Astrocyte of the spinal cord (primary cell): ENCODE measurements at places on chromosomes 6 and 20.

DNA sequence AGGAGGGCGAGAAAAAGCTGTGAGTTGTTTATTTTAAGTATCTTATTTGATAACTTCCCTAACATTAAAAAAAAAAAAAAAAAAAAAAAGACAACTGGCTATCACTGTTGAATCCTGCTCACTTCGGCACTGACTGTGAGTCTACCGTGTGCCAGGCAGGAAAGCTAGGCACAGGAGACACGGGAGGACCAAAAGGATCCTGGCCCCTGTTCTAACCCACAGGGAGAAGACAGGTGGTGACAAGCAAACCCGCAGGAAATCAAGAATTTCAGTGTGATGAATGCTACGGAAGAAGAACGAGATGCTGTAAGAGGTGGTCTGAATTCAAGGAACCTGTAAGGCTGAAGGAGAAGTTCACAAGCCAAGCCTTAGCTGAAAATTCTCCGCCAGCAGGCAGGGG lies 94.7 kb upstream of the NFATC2 start:
- no peak for DNase-seq

- DNase-seq: no peak
Measured at GRCh38 chr20:19589787-19590362, 168.2 kb upstream of the RIN2 start.

DNA sequence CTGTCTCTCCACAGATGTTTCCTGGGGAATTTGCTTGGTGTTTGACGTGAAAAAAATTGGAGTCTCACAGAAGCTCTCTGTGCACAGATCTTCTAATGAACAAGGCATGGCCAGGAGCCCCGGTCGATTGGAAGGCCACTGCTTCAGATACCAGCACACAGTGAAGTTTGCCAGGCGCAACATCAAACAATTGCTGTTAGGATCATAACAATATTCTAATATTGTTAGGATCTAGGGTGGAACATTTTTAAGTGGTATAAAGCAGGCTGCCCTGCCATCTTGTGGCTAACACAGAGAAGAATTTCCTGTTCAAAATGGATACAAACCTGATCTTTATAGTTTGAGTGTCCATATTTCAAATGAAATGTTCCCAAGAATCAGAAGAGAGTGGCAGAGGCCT lies 64.1 kb downstream of the C6orf118 start:
- DNase-seq: peak; percentile 30

DNA sequence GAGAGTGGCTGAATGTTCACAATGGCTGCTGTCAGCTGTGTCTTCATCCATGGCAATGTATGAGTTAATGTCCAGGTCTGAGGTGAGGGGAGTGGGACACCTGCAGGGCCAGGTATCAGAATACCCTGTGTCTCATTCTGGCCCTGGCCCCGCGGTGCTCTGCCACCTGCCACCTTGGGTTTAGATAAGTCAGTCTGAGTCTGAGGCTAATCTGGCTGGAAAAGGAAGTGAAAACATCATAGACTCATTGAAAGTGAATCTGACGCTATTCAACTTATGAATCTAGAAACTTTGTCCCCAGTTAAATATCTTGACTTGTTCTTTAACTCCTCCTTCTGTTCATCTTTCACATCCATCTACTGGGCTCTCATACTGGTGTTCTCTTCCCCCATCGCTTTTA lies 267.1 kb upstream of the JAG1 start:
- no peak for DNase-seq

DNA sequence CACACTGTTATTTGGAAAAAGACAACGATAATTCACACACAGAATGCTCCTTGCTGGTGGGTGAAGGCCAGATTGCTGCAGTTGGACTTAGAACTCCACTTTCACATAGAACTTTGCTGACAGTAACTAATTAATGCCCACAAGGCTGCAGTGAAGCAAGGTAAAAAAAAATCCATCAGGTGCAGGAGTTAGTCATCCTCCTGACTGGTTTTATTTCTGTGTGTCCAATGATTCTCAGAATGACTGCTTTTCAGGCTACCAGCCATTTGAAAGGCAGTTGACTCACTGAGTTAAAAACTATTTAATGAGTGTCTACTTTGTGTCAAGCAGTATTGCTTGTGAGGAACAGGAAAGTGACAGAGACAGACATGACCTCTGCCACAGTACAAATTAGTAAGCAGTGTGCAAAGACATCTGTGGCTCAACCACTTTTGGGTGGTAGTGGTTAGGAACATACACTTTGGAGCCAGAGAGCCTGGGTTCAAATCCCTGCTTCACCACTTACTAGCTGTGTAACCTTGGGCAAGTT lies 41.9 kb downstream of the ELOVL5 start:
- DNase-seq: peak; percentile 56

GRCh38 chr6:168414336-168415097 lies 26.5 kb upstream of the SMOC2 start:
- DNase-seq: no peak

DNA sequence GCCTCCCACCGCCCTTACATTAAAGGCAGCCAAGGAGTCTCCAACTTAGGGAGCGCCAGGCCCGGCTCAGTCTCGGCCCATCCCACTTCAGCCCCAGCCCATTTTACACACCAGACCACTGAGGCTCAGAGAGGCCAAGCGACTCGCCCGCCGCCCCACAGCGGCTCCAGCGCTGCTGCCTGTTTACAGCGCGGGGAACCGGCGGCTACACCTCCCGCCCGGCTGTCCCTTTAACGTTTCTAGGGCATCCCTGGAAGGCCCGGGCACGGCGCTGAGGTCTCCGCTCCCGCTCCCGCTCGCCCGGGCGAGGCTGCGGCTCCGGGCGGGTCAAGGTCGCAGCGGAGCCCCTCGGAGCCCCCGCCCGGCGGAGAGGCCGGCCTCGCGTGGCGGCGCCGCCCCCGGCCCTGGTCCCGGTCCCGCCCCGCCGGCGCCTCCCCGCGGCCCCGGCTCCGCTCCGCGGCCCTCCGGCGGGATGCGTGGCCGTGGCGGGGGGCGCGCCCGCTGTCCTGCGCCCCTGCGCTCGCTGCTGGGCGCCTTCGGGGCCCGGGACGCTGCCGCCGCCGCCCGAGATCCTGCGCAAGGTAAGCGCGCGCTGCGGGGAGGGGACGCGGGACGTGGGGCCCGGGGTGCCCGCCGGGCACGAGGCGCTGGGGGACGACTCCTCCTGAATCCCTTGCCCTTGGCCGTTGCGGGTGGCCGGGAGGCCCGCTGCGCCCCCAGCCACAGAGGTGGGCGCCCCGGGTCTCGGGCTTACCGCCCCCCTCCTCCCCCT lies 27.1 kb upstream of the PHACTR3 start:
- DNase-seq: no peak

DNA sequence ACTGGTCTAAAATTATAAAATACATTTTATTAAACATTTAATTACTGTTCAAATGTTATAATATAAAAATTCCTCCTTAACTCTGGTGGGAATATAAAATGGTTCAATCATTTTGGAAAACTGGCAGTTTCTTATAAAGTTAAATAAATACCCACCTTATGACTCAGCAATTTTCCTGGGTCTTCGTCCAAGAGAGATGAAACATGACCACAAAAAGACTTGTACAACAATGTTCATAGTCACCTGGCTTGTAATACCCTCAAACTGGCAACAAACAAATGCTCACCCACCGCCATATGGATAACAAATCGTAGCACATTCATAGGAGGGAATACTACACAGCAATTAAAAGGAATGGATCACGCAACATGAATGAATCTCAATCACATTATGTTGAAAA lies 66.0 kb upstream of the RIN2 start:
- DNase-seq: peak; percentile 40

DNA sequence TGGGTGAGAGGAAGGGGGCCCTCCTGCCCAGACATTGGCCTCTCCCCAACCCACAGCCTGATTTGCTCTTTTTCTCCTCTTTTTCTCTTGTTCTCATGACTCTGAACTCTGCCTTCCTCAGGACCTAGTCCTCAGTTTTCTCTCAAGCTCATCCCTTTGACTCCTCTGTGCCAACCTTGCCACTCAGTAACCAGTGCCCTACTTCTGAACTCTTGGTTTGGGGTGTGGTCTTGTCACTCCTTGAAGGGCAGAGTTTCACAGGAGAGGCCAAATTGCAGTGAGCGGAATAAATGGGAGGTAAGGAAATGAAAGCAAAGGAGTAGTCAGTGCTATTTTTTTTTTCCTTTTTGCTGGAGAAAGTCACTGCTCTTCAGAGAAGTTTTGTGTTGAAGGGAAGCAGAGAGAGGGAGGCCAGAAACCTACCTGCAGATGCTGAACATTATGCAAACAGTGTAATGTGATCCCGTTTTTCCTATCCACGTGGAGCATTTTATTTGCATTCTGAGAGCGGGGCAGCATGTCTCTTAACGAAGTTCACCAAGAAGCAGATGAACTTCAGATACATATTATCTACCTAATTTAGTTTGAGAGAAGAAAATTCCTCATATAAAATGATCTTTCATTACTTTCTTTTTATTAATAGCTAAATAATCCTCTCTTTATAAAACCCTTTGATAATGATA lies 26.9 kb downstream of the CFAP61 start:
- DNase-seq: no peak

- no peak for DNase-seq
Measured at GRCh38 chr20:47605673-47606413, 104.2 kb downstream of the NCOA3 start.

DNA sequence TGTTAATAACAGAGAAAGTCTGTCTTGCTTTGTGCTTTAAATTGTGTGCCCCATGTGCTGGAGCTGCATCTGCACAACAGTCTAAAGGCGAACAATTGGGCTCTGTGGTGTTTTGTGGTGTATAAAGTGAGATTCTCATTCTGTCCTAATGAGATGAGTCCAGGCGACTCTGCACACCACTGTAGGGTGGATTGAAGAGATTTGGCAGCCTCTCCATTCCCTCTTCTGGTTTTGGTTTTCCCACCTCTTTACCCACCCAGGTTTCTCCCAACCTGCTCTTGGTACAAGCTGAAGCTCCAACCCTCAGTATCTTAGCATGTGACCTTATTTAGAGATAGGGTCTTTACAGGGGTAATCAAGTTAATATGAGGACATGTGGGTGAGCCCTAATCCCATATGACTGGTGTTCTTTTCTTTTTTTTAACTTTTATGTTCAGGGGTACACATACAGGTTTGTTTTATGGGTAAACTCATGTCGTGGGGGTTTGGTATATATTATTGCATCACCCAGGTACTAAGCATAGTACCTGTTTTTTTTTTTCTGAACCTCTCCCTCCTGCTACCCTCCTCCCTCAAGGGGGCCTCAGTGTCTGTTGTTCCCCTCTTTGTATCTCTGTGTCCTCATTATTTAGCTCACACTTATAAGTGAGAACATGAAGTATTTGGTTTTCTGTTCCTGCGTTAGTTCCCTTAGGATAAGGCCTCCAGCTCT lies 217.6 kb upstream of the DTNBP1 start:
- DNase-seq: no peak

DNA sequence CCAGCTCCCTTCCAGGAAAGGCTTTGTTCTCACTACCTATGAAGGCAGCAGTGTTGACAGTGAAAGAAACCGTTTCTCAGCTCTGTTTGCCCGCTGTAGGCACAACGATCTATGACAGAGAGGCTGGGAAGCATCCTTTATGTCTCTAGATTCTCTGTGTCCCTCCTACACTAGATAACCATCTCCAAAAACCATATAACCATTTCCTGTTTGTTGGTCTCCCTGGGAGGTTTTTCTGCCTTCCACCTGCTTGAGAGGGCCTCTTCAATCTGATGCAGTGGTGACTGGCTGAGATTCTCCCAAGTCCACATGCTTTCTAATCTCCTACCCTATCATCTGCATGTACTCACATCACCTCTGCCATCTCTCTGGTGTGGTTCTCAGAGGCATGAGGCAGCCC lies 32.0 kb upstream of the TMEM217 start:
- no peak for DNase-seq

- no peak for DNase-seq
Measured at GRCh38 chr20:9903048-9903655, 64.3 kb upstream of the PAK5 start.

DNA sequence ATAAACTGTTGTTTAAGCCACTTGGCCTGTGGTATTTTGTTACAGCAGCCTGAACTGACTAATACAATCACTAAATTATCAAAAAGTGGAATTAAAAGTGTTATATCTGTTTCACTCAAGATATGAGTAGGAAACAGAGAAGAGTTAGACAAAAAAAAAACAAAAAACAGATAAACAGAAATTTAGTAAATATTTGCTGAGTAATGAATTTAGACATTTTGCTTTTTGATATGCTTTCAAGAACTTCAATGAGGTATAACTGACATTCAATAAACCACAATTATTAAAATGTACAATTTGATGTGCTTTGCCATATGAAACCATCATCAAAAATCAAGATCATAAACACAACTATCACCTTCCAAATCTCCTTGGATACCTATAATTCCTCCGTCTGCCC lies 369.2 kb downstream of the PAX1 start:
- DNase-seq: no peak

DNA sequence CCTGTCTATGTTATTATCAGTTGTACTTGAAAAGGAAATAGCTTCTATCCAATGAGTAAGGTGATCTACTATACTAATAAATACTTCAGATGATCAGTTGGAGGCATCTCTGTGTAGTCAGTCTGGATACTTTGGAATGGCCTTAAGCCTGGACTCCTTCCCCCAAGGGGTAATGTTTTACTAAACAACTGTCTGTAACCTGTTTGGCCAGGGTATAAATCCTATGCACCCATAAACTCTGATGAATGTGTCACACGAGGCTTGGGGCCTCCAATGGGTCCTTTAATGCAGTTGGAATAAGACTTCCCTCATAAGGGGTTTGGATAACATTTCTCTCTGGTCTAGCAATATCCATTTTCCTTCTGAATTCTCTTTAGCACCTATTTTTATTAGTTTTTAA lies 19.5 kb upstream of the SLC52A3 start:
- DNase-seq: no peak

GRCh38 chr6:159062564-159062945 lies 17.8 kb upstream of the TAGAP start:
- DNase-seq: no peak

GRCh38 chr6:155013457-155013876 lies 18.4 kb downstream of the TIAM2 start:
- DNase-seq: no peak

GRCh38 chr20:62245911-62246280 lies 7.6 kb downstream of the OSBPL2 start:
- no peak for DNase-seq

DNA sequence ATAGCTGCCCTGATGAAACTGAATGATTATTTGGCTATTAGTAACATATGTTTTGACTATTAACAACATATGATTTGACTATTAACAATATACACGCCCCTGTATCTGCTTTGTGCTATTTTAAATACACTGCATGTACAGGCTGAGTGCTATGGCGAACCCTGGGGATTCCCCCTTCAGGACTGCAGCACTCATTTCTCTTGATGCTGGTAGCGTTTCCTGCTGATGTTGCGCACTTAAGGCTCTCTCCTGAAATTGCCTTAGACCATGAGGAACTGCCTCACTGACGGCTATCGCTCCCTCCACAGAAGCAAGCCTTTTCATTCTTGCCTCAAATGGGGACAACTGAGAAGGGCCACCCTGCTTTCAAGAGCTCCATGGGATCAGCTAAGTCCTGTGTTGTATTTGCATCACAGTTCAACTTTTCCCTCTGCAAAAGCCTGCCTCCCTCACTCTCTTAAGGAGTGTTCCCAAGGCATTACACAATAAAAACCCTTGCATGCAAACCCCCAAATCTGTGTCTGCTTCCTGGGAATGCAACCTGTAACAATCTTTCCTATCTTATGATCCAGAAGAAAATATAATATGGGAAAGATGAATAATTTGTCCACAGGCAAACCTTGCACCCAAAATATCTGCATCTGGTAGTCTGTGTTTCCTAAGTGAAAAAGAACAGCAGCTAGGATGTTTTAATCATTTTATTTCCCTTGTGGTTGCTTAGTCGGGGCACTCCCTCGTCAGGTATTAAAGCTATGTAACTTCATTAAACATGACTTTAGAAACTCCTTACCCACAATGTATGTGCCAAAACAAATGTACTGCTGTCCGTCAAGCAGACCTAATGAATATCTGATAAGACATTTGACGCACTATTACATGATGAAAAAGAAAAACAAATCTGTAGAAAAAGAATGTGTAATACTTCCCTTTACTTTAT lies 456.4 kb downstream of the COL12A1 start:
- peak; percentile 60 for DNase-seq
